ENCODE measurements at places on chromosomes 13 and 19.

DNA sequence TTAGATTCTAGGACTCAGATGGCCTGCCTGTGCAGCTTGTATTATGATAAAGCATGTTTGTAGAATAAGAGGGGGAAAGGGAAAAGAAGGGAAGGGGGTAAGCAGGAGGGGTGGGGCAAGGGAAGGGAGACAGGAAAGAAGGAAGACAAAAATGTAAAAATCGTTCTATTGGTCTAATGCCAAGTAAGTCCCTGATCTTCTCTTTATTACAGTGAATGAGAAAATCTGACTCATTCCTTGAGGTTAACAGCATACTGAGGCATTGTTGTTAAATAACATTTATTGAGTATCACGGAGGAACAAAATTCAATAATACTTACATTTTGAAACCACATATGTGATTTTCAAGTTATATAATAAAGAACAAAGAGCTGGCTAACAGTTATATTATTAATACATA is 1534.7 kb downstream of the OLFM4 start:
- DNase-seq, result peak; percentile 3

DNA sequence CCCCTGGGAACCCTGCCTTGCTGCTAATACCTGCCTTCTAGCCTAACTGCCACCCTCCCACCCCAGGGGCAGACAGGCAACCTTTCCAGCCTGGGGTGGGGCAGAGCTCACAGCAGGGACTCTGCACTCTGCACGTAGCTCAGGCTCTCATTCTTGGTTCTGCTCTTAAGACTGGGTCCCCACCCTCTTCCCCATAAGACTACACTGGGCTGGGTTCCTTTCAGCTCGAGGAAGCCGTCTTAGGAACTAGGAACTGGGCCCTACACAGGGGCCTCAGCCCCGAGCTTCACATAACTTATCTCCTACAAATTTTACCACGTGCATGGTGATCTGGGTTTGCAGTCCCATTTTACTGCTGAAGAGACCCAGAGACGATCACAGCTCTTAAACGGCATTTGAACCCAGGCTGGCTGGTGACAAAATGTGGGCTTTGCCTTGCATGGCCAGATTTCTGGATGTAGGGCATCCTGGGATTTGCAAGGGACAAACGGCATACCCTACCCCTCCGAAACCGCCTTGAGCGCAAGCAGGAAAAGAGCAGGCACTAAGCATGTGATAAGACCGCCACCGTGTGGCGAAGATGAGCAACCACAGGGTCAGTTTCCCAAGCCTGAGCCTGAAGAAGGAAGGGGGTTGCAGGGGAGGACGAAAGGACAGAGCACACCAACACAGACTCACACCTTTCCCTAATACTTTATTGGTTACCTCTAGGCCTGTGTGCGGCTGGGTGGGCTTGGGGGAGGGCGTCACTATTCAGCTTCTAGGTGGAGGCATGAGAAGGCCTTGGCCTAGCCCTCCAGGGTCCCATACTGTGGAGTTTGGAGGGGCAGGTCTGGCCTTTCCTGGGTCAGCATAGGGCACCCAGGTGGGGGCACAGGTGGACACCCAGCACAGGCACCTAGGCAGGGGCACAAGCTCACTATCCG is 5.1 kb downstream of the JUNB start:
- peak; percentile 86 for DNase-seq

DNA sequence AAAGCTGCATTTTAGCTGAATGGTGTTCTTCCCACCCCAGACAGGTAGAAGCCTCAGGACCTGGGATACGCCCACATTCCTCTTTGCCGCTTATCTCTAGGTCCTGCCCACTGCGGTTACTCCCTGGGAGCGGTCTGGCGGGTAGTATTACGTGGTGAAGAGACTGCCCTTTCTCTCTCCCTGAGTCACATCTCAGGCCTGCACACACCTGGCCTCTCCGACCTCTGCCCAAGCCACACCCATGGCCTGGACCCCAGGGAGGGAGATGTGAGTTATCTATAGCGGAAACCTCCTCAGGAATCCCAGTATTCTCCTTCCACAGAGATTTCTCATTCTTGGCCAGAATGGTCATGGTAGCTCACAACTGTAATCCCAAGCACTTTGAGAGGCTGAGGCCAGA is 17.3 kb downstream of the RHPN2 start:
- DNase-seq, result no peak

- DNase-seq, result no peak
Measured at GRCh38 chr19:30180691-30181090, 191.5 kb upstream of the ZNF536 start.

DNA sequence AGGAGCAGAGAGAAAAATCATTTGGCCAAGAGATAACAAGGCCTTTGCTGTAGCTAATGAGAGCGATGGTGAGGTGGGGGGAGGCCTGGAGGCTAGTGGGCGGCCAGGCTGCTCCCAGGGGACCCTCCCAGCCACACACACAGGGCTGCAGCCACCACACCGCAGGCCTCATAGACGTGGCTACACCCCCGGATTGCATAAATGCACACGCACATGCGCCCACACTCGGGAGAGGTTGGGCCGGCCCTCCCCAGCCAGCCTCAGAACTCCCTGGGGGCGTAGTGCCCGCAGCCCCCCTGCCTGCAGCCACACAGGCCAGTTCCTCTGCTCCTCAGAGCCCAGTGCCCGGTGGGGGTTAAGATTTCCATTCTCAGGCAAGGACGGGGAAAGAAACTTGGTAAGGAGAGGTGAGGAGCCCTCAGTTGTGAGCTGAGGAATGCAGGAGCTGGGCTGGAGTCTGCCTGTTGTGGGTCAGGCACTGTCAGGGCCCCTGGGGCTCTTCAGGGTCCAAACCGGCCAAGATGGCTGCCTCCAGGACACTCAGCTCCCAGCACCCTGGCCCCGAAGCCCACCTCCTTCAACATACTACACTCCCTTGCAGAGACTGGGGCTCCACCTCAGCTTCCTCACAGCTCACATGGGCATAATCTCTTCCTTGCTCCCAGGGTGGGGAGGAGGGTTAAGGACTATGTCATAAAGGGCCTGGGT is 8.0 kb downstream of the PTH2 start:
- DNase-seq, result no peak

DNA sequence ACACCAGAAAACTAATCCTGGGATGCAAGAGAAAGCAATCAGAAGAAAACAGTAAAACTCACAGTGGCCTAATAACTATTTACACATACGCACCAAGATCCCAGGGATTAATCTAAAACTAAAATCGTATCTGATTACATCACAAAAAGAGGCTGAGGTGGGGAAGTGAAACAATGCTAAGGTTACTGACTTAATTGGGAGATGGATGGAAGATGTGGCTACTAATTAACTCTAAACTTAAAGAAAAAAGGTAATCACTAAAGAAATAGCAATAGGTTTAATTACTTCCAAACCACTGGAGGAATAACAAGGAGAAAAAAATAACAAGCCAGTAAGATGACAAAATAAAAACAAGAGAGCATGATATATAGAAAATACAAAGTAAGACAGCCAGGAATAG is 50.4 kb downstream of the NUFIP1 start:
- no peak for DNase-seq

DNA sequence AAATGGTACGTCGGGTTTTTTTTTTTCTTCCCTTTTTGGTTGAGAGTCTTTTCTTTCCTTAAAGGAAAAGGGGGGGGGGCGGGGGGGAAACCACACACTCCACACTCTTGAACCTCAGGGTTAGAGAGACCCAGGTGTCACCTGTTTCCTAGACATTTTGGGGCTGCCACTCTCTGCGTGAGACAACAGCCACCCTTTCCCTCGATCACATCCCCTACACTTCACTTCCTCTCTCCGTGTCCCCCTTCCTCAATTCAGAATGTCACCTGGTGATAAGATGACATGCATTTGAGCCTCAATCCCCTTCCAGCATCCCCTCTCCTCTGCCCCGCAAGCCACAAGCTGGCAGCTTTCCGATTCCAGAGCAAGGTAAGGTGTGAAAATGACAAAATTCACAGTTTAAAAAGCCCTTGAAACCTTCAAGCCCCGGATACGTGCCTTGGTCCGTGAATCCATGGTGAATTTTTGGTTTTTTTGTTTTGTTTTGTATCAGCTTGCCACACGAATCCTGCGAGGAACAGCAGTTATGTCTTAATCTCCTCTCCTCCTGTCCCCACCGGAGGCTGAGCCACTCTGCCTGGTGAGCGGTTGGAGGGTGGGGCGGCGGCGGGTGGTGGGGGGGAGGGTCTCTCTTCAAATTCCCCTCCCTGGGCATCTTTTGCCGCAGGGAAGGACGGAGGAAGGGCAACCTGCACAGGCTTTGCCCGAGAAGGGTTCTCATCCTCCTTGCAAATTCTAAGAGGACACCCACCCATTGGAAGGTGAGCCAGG is 4.2 kb downstream of the PTPRS start:
- DNase-seq, result no peak

DNA sequence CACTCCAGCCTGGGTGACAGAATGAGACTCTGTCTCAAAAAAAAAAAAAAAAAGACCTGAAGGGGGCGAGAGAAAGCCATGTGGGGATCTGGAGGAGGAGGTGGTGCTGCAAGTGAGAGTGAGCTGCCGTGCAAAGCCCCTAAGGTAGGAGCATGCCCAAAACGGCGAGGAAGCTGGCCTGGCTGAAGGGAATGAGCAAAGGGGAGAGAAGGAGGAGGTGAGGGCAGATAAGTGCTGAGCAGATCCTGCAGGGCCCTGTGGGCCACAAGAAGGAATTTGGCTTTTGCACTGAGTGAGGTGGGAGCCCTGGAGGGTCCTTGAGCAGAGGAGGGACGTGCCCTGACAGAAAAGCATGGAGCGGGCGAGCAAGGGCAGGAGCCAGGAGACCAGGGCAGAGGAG is 19.4 kb upstream of the ADGRE5 start:
- DNase-seq, result peak; percentile 32

DNA sequence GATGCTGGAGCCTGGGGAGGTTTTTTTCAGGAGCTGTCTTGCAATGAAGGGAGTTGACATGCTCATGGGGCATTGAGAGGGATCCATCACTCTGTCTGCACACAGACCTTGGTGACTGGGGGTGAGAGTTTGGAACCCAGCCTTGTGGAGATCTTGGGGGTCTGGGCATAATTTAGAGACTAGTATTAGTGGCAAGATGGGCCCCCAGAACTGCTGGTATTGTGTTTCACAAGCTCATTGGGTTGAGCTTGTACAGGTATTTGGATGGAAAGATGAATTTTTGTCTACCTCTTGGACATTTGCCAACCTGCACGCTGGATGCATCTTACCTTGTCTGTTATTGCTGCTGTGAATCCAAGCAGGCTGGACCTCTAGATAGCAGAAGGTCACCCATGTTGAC is at the start of gene OR2Z1:
OR2Z1 (plus strand) TSS at position 301 of the 400 bp plus-strand sequence. CDS start 9,395 bp downstream, outside the sequence.
- DNase-seq, result no peak
